ENCODE measurements at places on chromosomes 12 and 14.
A peak's percentile ranks its signal among the peaks of the same experiment; 100 is the strongest.

GRCh38 chr14:77903221-77903620 is 103.3 kb downstream of the ADCK1 start:
- DNase-seq = no peak

- no peak for DNase-seq
Observed at GRCh38 chr12:89418228-89418910, 66.1 kb upstream of the DUSP6 start.

DNA sequence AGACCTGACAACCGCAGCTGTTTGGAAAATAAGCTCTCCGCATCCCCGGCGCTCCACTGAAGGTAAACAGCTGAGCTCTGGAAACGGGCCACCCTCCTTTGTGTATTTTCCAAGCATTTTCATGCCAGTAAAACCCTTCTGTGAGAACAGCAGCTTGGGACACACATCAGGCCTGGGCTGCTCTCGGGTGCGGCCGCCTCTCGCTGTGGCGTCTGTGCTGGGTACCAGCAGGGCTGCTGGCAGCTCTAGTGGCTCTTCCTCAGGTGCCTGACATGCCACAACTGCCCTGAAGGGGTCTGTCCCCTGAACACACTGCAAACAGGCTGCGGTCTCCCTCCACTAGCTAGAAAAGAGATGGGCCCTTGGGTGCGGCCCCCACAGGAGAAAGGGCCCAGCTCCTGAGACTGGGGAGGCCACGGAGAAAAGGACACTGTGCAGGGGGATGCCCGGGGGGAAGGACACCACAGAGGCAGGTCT is 96.3 kb downstream of the ITPK1 start:
- no peak for DNase-seq

DNA sequence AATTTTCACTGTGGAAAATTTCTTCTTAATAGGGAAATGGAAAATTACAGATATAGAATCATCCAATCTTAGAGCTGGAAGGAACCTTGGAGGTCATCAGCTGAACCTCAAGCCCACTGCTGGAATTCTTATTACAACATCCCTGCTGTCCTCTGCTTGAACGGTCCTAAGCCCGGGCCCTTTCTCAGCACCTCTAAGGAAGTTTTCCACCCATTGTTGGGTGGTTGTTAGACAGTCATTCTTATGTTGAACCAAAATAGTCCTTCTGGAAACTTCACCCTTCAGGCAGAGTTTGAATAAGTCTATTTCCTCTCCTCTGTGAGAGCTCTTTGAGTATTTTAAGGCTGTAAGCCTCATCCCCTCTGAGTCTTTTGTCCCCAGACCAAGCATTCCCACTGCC is 70.7 kb downstream of the ZFP36L1 start:
- no peak for DNase-seq

GRCh38 chr12:9669019-9669326 is 540 bp upstream of the CLEC2D start:
- DNase-seq = no peak

- DNase-seq = no peak
Observed at GRCh38 chr14:33897382-33897781, 53.5 kb downstream of the EGLN3 start.

DNA sequence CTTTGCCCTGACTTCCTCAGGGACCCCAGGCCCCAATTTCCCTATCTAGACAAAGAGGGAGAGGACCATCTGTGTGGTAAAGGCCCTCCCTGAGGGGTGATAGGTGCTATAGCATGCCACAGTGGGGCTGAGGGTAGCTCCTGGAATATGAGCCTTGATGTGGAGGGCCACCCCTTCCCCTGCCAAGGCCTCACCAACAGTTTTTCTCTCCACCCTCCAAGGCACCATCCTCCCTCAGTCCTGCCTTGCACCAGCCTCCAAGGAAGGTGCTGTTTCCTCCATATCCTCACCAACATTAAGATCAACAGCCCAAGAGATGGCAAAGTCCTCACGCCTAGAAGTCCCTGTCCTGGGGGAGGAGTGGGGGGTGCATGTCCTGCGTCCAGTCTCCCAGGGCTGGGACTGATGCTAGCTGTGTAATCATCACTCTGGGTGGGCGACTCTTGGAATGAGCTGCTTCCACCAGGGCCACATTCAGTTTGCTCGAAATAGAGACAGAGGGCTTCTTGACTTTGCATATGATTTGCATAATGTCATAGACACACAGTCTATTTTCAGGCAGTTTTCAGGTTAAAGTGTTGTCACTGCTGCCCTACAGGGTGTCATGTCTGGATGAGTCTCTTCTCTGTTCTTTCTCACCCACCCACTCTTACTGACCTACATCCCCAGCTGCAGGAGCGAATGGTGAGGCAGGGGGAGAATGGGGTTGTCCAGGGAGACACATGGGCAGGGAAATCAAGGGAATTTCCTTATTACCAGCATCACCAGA is 17.4 kb downstream of the ACVRL1 start:
- DNase-seq = no peak

DNA sequence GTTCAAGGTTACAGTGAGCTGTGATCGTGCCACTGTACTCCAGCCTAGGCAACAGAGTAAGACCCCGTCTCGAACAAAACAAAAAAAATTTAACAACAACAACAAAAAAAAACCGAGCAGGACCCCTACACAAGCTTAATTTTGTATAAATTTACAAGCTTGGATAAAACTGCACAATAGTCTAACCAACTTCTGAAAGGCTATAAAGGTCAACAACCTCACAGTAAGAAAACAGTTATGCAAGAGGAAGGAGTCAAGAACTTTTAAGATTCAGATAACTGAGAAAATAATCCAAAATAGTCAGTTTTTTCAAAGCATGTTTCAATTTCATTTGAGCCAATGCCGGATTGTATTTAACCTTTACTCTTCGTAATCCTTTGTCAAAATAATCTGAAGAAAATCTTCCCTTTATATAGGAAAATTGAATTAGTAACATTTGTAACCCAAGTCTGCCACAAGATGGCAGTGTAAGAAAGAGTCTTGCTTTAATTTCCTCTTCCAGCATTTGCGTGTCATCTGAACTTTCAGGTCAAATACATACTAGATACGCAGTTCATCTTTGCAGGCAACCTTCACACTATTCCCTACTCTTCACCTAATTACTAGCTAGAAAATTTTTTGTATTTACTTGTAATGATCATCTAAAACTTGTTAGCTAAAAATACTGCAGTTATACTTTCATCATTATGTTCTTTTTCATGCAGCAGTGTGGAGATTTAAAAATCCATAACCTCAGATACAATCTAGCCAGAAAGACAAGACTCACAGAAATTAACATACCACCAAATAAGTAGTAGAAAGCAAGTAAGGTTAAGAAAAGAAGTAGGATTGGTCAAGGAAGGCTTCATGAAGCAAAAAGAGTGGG is 5.8 kb downstream of the CCNB1IP1 start:
- DNase-seq = peak; percentile 69

GRCh38 chr14:66493750-66494149 is 7.6 kb downstream of the CCDC196 start:
- no peak for DNase-seq

- DNase-seq = peak; percentile 91
Observed at GRCh38 chr12:28192125-28192524, 1.9 kb downstream of the CCDC91 start.

DNA sequence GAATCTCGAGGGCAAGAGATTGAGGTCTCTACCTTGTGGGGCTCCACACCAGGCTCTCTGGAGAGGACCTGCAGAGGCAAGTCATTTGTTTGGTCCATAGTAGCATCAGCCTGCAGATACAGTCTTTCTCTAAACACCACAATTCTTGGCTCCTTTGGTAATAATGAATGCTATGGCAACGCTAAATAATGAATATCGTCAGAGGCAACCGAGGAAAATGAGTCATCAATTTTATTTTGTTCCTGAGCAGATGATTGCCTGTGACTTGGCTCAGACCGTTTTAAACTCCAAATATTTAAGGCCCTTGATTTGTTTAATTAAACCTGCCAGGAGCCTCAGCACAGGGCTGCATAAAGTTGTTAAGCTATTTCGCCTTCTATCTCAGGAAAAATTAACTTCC is 924.1 kb upstream of the TMEM132C start:
- no peak for DNase-seq

DNA sequence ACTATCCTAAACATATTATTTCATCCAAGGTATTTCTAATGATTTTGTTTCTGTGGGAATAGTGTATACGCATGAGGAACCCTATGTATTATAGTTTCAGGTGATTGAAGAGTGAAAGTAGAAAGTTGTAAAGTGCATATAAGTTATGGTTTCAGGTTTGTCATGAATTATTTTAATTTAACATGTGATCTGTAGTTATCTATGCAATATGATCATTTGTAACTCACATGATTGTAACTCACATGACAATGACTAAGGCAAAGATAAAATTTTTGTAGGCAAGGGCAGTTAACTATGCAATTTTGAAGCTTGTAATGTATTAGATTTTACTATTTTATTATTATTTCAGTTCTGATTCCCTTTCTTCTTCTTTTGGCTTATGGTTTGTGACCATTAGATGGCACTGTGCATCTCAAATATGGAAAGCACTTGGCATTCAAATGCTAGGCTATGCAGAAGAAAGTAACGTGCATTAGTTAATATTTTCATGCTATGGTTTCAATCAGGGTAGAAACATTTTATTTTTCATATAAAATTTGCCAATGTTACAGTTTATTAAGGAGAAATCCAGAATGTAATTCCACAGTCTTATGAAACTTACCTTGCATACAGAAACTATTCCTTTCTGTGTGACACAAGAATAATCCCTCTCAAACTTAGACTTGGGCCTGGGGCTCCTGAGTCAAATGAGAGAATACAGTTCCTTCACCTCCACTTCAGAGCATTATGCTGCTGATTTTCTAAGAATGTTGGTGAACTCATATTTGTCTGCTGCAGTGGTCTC is 15.8 kb upstream of the TMEM30B start:
- peak; percentile 37 for DNase-seq

DNA sequence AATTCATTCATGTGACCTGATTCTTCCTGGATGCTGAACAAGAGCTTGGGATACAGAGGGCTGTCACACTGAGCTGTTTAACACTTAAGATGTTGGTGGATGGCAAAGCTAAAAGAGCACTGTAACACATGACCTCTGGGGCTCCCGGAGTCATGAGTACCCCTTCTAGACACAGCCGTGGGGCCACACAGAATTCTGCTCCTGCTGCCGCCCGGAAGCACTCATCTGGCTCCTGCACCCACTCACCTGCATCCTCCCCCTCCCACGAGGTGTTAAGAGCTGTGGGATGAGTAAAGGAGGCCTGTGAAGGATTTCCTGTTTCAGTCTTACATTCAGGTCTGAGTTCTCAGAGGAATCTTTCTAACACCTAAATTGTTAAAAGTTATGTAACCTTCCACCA is 78.0 kb upstream of the SSTR1 start:
- DNase-seq = no peak

DNA sequence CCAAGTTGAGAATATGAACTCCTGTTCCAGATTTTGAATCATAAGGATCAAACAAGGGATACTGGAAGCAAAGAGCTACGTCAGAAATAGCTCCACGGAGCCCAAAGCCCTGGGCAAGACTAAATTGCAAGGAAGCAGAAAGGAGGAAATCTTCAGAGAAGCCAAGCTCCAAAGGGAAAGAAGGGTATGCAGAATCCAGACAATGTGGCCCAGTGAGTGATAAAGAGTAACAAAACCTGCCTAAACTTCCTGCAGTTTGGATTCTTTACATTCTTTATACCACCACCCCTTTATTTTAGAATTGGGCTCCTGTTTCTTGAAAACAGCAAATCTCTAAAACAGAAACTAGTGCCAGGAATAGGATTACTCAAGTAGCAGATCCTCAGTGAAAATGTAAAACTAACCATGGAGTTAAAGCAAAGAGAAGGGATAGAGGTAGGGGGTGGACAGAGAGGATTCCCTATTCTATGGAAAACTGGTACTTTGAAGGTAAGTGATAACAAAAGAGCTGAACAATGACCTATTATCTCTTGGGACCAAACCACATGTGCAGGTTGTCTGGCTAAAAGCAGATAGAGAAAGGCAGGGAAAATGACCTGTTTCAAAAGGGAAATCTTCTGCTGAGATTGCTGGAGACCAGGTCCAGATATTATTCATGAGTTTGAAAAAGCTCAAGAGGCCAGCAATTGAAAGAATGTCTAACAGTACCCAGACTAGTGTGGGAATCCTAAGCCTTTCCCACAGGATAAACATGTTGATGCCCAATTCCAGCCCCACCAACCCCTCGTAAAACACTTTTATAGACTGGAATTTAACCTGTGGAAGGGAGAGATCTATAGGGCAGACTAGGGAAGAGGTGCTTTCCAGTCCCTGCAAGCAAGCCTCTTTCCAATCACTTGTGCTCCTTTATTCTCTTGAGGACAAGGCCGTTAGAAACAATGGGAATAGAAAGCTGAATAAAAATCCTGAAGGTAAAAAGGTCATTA is 24.5 kb downstream of the MBIP start:
- no peak for DNase-seq

DNA sequence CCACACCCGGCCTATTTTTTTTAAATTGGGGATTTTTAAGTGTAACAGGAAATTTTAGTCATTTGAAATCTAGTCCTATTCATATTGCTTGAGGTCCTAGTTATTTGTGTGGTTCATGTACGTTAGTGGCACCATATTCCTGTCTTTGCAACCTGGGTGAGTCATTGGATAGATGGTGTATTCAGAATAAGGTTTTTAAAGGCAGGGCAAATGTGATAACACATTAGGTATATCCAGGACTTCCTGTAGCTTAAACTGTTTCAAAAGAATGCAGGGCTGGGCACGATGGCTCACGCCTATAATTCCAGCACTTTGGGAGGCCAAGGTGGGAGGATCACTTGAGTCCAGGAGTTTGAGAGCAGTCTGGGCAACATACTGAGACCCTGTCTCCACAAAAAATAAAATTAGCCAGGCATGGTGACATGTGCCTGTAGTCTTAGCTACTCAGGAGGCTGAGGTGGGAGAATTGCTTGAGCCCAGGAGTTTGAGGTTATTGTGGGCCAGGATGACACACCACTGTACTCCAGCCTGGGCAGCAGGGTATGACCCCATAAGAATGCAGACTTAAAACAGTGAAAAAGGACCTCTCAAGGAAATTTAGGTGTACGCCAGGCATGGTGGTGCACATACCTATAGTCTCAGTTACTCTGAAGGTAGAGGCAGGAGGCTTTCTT is 8.1 kb downstream of the ATP6V0A2 start:
- peak; percentile 48 for DNase-seq

DNA sequence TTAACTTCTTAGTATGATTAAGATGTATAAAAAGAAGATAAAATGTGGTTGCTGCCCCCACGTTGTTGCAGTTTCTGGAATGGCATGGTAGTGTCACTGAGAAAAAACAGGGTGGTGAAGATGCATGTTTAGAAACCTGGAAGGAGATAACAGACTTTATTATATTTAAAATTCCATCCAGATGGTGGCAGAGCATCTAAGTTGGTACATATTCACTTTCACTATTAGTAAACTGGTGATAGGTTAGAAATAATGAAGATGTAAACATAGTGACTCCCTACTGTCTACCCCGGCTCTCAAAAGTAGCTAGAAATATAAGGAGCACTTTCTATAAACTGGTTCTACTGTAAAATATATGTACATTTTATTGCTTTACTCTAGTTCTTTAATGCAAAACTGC is 279.3 kb downstream of the NPAS3 start:
- no peak for DNase-seq

GRCh38 chr14:97930166-97930565 is 1133.0 kb downstream of the VRK1 start:
- DNase-seq = no peak

DNA sequence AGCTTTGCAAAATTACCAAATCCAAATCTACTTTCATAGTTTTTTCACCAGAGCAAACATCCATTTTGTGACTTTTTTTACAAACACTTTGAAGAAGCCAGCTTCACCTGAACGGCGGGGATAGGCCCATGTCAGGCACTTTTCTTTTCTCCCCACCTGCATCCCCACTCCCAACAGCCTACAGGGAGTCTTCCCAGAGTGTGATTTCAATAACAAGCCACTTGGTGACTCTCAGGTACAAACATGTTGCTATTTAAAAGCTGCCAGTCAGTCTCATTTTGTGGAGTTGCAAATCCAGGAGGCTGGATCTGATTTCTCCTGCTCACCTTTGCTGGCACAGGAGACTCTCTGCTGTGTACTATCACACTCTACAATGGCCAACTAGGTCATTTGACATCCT is 285.5 kb downstream of the KCNH5 start:
- DNase-seq = no peak
